Testis (tissue), 5 donors: ENCODE measurements at places on chromosomes 11 and 22. TPM values are rescaled to one million over a fixed set of nuclear protein-coding genes. Genes with fewer than 3 reads are reported as not detected.

MOGAT2 gene
- 0.19 TPM for total RNA-seq

FOLR3 gene
- total RNA-seq, result 0.55 TPM

RGL4 gene
- 5.3 TPM for total RNA-seq

CDC45 gene
- total RNA-seq, result 38.8 TPM

TMEM86A gene
- total RNA-seq, result 8.3 TPM

OR4D5 gene
- 4.0 TPM for total RNA-seq

SLC22A12 gene
- not detected for total RNA-seq

ROM1 gene
- total RNA-seq, result 6.1 TPM

TUB gene
- total RNA-seq, result 15.6 TPM
